Esophagus squamous epithelium (tissue), 5 donors: ENCODE measurements at places on chromosomes 3 and 15.

- DNase-seq: no peak
Measured at GRCh38 chr3:20310629-20311028, 124.6 kb upstream of the SGO1 start.

GRCh38 chr15:89912674-89913396, at the start of gene ARPIN:
Gene ARPIN (minus strand): TSS chr15:89912952. CDS start chr15:89912835, 117 bp downstream.
- DNase-seq: no peak

GRCh38 chr3:98182196-98182595, 15.7 kb downstream of the OR5H15 start:
- no peak for DNase-seq

GRCh38 chr15:97941572-97941971, 18.9 kb upstream of the ARRDC4 start:
- no peak for DNase-seq

GRCh38 chr3:144821583-144821982, 850.0 kb downstream of the DIPK2A start:
- DNase-seq: no peak
